ENCODE measurements at places on chromosomes 16 and 17. TPM values are rescaled to one million over a fixed set of nuclear protein-coding genes. Genes with fewer than 3 reads are reported as not detected.

DNA sequence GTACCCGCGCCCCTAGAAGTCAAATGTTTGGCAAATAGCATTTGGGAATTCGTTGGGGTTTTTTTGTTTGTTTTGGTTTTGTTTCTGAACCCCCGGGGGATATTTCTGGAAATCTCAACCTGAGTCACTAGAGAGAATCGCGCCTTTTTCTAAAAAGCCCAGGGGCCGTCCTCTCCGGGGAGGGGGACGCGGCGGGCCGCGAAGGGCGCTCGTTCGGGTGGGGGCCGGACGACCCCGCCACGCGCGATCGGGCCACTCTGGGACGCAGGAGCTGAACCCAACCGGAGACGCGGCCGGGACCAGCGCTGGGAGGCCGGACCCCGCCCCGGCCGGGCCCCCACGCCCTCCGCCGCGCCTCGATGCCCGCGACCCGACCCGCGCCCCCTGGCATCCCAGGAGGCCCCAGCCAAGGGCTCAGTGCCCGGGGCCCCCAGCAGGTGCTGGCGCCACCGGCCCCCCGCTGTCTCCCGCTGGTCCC lies 302 bp downstream of the LITAF start:
- peaks cover 6% of the 10 kb centered on the region for H3K27me3 ChIP-seq
- H3K36me3 ChIP-seq = peaks cover 21% of the 10 kb centered on the region
- DNase-seq = no peak
- H3K27ac ChIP-seq = peak overlapping the region; percentile 82

DNA sequence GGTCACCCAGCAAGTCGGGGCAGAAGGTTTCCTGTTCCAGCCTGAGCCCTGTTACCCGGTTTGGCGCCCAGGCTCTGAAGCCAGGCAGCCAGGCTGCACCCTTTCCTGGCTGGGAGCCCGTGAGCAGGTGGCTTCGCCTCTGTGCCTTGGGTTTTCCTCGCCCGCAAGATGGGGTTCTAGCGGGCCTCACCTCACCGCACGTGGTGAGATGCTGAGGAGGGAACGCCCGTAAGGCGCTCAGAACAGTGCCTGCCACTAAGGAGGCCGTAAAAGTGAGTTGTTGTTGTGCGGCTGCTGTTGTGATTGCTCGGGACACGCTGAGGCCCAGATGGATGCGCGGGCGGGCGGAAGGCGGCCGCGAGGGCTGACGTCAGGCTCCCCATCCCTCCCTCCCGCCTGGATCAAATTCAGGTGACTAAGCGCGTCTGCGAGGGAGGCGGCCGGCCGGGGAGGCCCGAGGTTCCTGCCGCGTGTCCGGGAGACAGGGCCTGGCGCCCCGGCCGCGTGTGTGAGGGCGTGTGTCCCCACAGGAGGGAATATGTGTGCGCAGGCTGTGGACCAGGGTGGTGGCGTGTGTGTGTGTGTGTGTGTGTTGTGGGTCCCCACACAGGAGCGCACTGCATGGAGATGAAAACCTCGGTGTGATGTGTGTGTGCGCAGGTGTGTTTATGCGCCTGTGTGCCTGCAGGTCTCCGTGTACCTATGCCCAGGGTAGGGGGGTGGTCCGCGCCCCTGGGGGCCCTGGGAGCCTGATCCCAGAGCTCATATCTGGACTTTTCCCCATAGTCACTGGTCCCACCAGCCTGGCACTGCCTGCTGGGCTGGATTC lies 4.3 kb downstream of the CAMKK1 start:
- no peak for DNase-seq
- H3K4me3 ChIP-seq = no peak overlapping the region

Gene DRC7
- 0.66 TPM for total RNA-seq

DNA sequence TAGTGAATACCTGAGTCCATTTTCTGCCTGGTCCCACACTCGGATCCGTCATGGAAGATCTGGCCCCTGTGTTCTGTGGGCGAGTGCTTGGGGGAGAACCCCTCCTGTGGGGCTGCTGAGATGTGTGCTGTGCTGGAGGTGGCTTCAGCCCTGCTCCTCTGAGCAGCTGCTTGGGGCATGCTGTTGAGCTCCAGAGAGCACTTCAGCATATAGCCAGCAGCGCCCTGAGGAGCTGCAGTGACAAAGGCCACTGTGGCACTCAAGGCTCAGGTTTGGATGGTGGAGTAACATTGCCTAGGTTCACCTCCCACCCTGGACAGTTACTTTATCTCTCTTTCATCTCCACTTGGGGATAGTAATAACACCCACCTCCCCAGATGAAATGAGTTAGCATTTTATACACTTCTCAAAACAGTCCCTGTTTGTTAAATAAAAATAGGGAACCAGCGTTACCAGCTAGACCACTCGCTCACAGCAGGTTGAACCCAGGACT lies 75.3 kb downstream of the KSR1 start:
- H3K27me3 ChIP-seq = no peaks in the 10 kb centered on the region
- DNase-seq = no peak
- peaks cover 7% of the 10 kb centered on the region for H3K36me3 ChIP-seq
- H3K4me3 ChIP-seq = no peak overlapping the region
- peaks cover 81% of the 10 kb centered on the region for H3K4me1 ChIP-seq

- H3K4me1 ChIP-seq = no peaks in the 10 kb centered on the region
- peaks cover 20% of the 10 kb centered on the region for H3K36me3 ChIP-seq
- H3K4me3 ChIP-seq = no peak overlapping the region
- no peaks in the 10 kb centered on the region for H3K27me3 ChIP-seq
- H3K27ac ChIP-seq = no peak overlapping the region
- no peak for DNase-seq
Observed at GRCh38 chr17:57109393-57110151, 24.5 kb downstream of the AKAP1 start.

Gene ATP2C2
- total RNA-seq = not detected

Gene FZD2
- total RNA-seq = 0.29 TPM

Gene STAC2
- not detected for total RNA-seq

- no peak for DNase-seq
- H3K4me3 ChIP-seq = no peak overlapping the region
- peak overlapping the region; percentile 66 for H3K27ac ChIP-seq
- H3K4me1 ChIP-seq = peaks cover 41% of the 10 kb centered on the region
Observed at GRCh38 chr16:54932737-54933254, 2.1 kb downstream of the IRX5 start.

Gene TBC1D3H
- total RNA-seq = not detected

Gene NPIPA5
- 1.3 TPM for total RNA-seq

GRCh38 chr17:10836966-10837590 lies 809 bp downstream of the PIRT start:
- H3K4me3 ChIP-seq = no peak overlapping the region
- no peak for DNase-seq

GRCh38 chr17:3011891-3012290 lies 51.5 kb downstream of the OR1D5 start:
- H3K4me3 ChIP-seq = no peak overlapping the region
- no peaks in the 10 kb centered on the region for H3K27me3 ChIP-seq
- DNase-seq = no peak
- H3K36me3 ChIP-seq = no peaks in the 10 kb centered on the region
- H3K4me1 ChIP-seq = no peaks in the 10 kb centered on the region
- no peak overlapping the region for H3K27ac ChIP-seq

Gene DDX5
- total RNA-seq = 855 TPM

- peaks cover 23% of the 10 kb centered on the region for H3K27me3 ChIP-seq
- no peak for DNase-seq
- H3K4me3 ChIP-seq = no peak overlapping the region
- no peak overlapping the region for H3K27ac ChIP-seq
Observed at GRCh38 chr17:49935526-49936210, 33.3 kb upstream of the DLX4 start.

DNA sequence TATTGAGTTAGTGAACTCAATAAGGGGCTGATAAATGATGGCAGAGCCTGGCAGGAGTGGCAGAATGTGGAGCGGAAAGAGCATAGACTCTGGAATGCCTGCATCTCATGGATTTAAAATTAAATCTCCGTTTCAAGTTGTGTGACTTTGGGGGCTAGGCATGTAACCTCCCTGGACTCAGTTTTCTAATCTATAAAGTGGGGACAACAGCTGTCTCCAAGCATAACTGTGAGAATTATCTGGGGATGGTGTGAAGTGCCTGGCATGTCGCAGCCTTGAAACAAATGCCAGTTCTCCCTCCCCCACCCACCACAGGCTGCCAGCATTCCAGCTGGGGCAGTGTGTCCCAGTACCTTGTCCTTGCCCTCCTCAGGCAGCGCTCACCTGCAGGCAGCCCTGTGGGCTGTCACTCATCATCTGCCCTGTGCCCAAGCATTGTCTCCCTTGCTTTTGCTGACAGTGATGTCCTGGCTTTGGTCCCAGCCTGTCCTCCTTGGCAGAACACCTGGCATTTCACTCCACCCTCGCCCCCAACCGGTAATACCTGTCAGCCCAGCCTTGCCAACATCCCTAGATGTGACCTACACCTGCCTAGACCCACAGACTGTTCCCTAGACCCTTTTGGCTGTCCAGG lies 129.6 kb downstream of the MRM1 start:
- no peaks in the 10 kb centered on the region for H3K36me3 ChIP-seq
- no peak for DNase-seq
- H3K4me3 ChIP-seq = no peak overlapping the region
- no peak overlapping the region for H3K27ac ChIP-seq
- peaks cover 20% of the 10 kb centered on the region for H3K27me3 ChIP-seq
